ENCODE measurements at places on chromosomes 11 and 22.

DNA sequence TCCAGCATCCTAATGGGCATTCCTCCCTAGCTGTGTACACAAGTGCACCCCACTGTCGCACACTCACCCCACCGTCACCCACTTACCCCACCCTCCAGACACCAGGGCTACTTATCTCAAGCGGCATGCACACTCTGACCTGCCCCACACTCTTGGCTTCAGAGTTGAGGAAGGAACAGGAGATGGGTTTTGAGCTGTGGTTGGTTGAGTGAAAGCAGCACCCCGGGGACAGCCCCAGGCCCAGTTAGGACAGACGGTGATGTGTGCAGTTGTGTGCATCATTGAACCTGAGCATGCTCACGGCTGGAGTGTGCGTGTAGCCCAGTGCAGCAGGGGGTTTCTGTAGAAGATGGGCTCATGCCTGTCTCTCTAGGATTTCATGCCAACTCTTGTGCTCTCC, 32.5 kb downstream of the AHNAK start:
- DNase-seq: no peak

DNA sequence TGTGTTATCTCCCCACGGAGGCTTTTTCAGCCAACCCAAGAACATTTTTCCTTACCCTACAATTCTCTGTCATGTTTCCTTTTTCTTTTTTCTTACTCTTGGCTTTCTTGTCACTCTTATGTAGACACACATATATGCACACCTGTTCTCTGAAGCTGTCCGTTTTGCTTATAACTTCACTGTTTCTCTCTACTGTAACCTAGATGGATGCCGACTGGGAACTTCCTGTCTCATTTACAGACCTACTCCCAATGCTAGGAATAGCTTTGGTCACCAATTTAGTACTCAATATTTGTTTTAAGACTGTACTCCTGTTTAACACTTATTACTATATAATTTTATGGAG, 9.9 kb upstream of the CASP12 start:
- DNase-seq: no peak

- no peak for DNase-seq
These were observed 39.7 kb downstream of the RTL6 start for GRCh38 chr22:44458044-44459020.

GRCh38 chr11:94132152-94132558, 3.5 kb downstream of the PANX1 start:
- no peak for DNase-seq

DNA sequence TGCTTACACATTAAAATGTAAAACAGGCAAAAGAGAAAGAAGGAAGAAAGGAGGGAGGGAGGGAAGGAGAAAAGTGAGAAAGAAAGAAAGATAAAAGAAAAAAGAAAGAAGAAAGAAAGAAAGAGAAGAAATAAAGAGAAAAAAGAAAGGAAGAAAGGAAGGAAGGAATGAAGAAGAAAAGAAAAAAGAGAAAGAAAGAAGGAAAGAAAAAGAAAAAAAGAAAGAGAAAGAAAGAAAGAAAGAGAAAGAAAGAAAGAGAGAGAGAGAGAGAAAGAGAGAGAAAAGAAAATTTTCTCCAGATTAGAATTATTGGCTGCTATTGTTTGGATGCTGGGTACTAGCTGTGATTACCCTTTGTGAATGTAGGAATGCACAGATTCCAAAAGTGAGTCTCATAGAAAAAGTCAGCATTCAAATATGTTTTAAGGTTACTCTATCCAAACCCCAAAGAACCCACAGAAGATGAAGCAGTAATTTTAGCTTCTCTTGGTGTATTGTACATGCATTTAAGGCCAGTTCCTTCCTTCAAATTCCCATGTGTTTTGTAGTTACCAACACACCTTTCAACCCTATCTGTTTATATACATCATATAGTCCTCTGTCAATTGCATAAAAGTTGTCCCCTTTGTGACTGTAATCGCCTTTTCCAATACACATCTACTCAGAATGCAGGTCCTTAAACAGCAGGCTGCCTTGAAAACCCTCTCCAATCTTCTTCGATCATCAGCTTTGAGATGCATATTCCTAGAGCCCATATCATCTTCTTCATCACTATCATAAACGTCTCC, 789 bp upstream of the FAM111A start:
- no peak for DNase-seq

- DNase-seq: no peak
These were observed 14.2 kb downstream of the SART1 start for GRCh38 chr11:65975771-65976170.

DNA sequence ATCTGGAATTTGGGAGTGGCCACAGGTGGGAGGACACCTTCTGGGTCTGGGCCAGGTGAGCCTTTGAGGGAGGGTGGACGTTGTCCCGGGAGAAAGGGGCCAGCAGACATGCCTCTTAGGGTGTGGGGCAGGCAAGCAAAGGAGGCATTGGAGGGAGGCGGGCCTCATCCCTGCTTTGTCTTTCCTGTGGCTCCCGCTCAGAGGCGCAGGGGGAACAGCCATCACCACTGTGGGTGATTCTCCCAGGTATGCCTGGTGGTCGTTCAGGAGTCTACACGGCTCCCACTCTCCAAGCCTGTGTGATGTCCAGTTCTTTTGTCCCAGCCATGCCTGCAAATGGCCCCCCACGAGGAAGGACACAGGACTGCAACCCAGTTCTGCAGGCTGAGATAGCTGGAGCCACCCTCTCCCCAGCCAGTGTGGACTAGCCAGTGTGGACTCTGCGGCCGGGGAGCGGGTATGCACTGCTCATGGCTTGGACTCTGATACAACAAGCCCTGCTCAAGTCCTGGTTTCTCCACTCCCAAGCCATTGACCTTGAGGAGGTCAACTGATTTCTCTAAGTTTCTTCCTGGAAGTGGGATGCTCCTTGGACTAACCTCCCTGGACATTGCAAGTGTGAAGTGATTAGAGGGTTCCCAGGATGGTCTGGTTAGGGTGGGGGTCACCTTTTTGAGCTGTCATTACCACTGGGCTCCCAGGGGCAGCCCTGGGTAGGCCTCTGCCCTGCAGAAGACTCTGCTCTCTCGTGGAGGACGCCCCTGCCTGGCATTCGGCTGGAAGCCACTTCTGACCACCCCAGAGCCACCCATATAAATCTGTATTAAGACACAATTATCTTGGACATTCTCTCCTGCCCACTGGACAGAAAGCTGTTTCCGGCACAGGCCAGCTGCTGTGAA, 1151.2 kb downstream of the BRD1 start:
- DNase-seq: no peak

GRCh38 chr11:56852131-56852530, 103.6 kb upstream of the OR9G4 start:
- DNase-seq: no peak

GRCh38 chr11:2792381-2793250, 92.8 kb upstream of the KCNQ1OT1 start:
- DNase-seq: no peak

DNA sequence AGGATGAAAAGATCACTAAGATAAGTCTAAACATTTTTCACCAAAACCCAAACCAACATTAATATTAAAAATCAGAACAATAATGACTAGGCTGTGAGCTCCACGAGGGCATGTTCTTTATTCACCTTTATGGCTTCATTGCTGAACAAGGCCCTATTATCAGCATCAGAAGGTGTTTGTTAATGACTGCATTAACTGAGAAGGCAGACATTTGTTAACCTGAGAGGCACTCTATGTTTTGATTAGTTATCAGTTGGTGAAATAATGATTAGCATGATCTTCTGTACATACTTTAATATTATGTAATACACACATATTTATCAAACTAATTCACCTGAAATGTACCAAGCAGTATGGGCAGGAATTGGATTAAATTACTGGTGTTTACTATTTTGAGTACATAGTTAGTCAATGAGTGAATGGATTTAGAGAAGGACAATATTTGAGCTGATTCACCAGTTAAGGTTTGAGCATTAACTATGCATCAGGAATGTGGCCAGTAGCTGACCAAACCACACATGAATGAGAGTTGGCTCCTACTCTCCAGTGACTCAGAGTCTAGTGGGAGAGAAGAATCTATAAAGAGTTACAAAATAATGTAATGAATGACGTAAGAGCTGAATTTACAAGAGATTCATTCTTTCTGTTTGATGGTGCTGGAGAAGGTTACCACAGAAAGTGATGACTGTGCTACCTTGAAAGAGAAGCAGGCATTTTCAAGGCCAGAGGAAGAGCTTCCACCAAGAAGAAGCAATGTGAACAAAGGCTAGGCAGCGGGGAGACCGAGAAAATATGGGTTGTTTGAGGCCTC, 6.7 kb downstream of the IL18 start:
- no peak for DNase-seq

- no peak for DNase-seq
These were observed 741.1 kb upstream of the LUZP2 start for GRCh38 chr11:23755769-23756168.

- DNase-seq: no peak
These were observed 2.8 kb upstream of the TTC12 start for GRCh38 chr11:113311536-113311935.

DNA sequence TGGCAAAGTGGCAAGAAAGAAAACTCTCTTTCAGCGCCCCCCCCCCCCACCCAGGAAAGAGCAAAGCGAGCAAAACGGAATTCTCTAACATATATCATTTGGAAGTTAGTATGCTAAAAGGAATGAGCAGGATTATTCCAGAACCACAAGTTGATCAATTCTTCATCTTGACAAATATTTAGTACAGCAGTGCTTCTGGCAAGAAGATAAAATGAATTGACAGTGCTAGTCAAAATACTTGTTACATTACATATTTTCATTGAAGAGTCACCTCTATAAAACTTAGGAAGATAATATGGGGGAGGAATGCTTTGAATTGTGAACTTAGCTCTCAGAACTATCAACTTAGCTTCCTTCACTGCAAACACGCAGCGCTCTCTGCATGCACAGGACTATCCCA, 377.4 kb downstream of the DYNC2H1 start:
- no peak for DNase-seq

- DNase-seq: no peak
These were observed 27.1 kb upstream of the SLC22A12 start for GRCh38 chr11:64563966-64564365.

GRCh38 chr22:45318558-45319323, 9.0 kb downstream of the FAM118A start:
- peak; percentile 86 for DNase-seq

DNA sequence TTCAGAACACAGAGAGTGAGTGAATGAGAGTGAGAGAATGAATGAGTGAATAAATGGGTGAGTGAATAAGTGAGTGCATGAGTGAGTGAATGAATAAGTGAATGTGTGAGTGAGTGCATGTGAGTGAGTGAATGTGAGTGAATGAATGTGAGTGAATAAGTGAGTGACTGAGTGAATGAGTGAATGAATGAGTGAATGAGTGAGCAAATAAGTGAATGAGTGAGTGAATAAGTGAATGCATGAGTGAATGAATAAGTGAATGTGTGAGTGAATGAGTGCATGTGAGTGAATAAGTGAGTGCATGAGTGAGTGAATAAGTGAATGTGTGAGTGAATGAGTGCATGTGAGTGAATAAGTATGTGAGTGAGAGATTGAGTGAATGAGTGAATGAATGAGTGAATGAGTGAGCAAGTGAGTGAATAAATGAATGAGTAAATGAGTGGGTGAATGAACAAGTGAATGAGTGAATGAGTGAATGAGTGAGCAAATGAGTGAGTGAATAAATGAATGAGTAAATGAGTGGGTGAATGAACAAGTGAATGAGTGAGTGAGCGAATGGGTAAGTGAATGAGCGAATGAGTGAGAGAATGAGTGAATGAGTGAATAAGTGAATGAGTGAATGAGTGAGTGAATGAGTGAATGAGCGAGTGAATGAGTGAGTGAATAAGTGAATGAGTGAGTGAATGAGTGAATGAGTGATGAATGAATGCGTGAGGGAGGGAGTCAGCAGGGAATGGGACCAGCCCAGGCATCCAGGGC, 21.3 kb upstream of the MUC5B start:
- DNase-seq: no peak

DNA sequence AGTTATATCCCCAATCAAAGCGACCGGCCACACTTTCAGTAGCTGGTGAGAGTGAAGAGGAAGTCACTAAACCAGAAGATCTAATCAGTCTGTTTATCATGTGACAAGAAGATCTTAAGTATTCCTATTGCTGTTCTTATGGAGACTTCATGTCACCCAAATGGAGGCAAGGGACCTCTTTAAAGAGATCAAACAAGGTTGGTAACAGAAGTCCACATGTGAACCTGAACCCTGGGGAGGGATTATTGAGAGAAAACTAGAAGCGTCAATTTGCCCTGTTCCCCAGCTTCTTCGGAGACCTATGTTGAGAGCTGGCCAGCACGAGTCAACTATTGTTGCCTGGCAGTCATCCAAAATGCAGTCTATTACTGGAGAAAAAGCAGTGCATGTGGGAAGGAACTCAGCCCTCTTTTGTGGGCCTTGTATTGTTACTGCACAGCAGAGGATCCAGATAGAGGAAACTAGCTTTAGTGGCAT, 76.9 kb upstream of the CTSC start:
- DNase-seq: peak; percentile 27

GRCh38 chr11:69220561-69221051, 64.9 kb downstream of the SMIM38 start:
- no peak for DNase-seq

DNA sequence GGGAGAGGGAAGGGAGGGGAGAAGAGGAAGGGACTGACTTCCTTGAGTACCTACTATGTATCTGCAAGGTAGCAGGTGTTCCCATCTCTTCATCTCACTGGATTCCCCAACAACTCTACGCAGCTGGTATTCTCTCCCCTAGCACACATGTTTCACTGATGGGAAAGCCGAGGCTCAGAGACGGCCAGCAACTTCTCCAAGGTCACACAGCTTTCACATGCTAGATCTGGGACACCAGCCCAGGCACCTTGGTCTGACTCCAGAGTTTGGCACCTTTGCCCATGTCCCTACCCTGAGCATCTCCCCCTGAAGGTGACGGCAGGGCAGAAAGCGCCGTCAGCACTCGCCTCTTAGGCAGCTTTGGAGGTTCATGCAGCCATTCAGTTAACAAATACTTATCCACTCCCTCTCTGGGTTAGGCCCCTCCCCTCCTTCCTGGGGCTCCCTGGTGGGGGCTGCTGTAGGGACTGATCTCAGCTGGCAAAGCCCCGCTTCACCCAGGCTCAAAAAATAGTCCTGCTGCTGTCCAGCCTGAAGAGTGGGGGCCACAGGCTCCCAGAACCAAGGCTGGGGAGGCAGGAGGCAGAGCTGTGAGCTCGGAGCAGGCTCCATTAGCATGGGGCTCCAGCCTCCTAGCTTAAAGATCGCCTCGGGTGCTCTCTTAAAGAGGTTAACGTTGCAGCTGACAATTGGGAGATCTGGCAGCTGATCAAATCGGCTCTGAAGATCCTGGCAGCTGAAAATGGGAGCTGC, 79.4 kb downstream of the IGLL1 start:
- DNase-seq: no peak

DNA sequence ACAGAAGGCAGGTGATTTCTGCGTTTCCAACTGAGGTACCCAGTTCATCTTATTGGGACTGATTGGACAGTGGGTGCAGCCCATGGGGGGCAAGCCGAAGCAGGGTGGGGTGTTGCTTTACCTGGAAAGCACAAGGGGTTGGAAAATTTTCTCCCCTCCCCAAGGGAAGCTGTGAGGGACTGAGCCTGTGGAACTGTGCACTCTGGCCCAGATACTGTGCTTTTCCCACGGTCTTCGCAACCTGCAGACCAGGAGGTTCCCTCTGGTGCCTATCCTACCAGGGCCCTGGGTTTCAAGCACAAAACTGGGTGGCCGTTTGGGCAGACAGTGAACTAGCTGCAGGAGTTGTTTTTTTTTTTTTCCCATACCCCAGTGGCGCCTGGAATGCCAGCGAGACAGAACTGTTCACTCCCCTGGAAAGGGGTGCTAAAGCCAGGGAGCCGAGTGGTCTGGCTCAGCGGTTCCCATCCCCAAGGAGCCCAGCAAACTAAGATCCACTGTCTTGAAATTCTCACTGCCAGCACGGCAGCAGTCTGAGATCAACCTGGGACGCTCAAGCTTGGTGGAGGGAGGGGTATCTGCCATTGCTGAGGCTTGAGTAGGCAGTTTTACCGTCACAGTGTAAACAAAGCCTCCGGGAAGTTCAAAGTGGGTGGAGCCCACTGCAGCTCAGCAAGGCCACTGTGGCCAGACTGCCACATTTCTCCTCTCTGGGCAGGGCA, 97.2 kb downstream of the JRKL start:
- no peak for DNase-seq
